Right cardiac atrium (tissue), 5 donors: ENCODE measurements at places on chromosomes 11 and 22. TPM values are rescaled to one million over a fixed set of nuclear protein-coding genes. Genes with fewer than 3 reads are reported as not detected.

DNA sequence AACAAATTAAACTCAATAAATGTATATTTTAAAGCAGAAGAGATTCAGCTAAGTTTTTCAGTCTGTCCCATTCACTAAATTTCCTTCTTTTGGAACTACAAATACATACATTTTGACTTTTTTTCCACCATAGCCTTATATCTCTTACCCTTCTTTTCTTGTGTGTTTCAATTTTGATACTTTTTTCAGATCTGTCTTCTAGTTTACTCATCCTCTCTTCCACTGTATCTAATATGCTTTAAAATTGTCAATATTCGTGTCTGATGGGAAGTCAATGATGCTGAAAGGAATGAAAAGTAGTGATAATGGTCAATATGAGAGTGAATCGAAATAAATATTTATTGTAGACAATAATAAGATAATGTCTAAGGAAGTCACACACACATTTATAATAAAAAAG, 332.3 kb upstream of the KIRREL3 start:
- no peak for DNase-seq

- no peak for DNase-seq
Measured at GRCh38 chr11:115167456-115167855, 336.8 kb downstream of the CADM1 start.

The OR6T1 gene
- not detected for total RNA-seq

- DNase-seq, result no peak
Measured at GRCh38 chr11:98227278-98227677, 793.5 kb upstream of the CNTN5 start.

The SELENOO gene
- total RNA-seq, result 16.3 TPM

The HRAS gene
- total RNA-seq, result 60.4 TPM

The ZPR1 gene
- total RNA-seq, result 27.0 TPM
